ENCODE measurements at places on chromosomes 11 and 22.
A peak's percentile ranks its signal among the peaks of the same experiment; 100 is the strongest.

- DNase-seq, result no peak
These were observed 57.8 kb downstream of the ARHGAP20 start for GRCh38 chr11:110654456-110654855.

GRCh38 chr11:58060939-58061672 lies 30.4 kb downstream of the OR6Q1 start:
- DNase-seq, result no peak

DNA sequence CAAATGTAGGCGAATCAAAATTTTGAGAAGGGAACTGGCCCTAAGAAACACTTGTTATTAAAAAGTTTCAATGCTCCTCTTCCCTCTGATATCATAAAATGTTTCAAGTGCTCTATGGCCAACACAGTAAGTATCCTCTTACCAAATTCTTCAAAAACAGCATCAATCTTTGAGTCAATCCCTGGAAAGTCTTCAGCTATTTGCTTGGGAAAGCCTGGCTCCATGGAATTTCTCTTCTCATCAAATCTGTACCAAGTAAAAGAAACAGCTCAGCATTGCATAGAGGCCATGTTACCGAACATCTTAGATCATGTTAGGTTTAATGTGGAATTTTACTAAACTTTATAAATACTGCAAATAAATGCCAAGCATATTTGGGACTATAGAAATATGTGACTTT lies 6.3 kb downstream of the MMP3 start:
- no peak for DNase-seq

GRCh38 chr11:776561-777287 lies 563 bp downstream of the GATD1 start:
- DNase-seq, result peak; percentile 47

DNA sequence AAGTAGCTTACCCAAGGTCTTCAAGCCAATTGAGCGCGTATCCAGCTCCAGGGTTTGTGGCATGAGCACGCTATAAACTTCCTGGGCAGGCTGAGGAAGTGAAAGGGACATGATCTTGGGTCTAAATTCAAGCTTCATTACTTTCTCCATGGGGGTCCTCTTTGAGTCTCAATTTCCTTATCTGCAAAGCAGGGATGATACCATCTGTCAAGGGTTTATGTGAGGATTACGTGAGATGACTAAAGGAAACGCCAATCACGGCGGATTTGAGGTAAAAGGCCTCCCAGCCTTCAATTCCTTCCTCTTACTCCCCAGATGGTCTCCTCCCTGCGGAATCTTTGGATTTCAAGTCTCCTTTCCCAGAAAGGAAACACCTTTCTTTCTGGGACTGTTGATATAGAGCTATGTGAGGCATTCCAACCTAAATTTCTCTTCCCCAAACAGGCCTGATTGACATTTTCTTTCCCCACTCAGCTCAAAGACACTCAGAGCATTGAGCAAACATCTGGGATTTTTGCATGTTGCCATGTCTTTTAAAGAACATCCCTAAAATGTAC lies 474.4 kb downstream of the INSC start:
- no peak for DNase-seq

- no peak for DNase-seq
These were observed 70.5 kb downstream of the DKK3 start for GRCh38 chr11:11937957-11938356.

DNA sequence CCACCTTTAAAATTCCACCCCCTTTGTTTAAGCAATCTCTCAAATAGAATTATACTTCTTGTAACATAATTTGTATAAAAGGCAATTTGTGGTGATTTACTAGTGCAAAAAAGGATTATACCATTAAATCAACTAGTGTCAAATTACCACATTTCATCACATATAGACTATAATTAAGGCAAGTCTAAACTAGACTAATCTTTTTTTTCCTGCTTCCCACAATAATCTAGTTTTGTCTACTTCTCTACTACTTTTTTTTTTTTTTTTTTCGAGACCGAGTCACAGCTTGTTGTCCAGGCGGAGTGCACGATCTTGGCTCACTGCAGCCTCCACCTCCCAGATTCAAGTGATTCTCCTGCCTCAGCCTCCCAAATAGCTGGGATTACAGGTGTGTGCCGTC lies 36.1 kb upstream of the FZD4 start:
- no peak for DNase-seq

DNA sequence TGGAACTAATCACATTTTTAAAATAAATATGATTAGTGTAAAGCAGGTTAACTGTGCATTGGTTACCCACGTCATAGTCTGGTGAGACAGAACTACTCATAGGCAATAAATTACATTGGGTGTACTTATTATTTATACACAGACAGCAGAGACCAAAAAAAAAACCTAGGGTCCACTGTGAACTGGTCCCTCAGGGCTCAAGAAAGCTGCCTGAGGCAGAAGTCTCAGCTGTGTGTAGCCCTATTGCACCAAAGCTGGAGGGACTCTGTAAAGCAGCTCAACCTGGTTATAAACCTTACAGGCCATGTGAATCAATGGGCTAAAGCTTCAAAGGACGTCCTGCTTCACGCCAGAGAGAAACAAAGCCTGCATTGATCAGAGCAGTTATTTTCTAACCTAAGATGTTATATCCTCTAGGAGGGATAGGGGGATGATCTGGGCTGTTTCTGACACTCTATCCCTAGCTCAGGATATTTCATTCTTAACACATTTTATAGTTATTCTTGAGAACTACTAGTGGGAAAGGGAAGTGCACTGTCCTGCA lies 432.2 kb upstream of the ANO3 start:
- no peak for DNase-seq

GRCh38 chr11:83151274-83151977 lies 5.5 kb upstream of the PCF11 start:
- no peak for DNase-seq

- DNase-seq, result no peak
These were observed 44.1 kb upstream of the NFRKB start for GRCh38 chr11:129939510-129939909.

GRCh38 chr22:45651931-45652528 lies 19.6 kb upstream of the ATXN10 start:
- no peak for DNase-seq

DNA sequence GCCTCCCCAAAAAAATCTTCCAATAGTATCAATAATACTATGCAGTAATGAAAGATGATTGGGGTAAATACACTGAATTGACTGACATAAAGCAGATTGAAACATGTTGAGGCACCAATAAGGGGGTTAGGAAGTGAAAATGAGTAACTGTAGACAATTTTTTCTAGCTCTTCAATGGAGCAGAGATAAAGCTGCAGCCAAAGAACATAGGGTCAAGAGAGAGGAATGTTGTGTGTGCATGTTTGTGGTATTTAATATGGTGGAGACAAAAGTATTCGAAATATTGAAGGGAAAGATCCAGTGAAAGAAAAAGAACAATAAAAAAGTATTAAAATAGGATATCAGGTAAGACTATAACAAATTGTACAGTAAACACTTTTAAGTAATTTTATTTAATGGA lies 450.0 kb upstream of the CCDC179 start:
- DNase-seq, result no peak

- no peak for DNase-seq
These were observed 38.7 kb downstream of the MRTFA start for GRCh38 chr22:40597526-40598430.

GRCh38 chr11:331358-332060 lies 10.8 kb upstream of the IFITM3 start:
- DNase-seq, result no peak

- DNase-seq, result no peak
These were observed 4.9 kb downstream of the TSKU start for GRCh38 chr11:76787911-76788596.

Measured in GM12865 (cell line).